ENCODE measurements at places on chromosomes 3 and 15.

- no peak for DNase-seq
Measured at GRCh38 chr3:148379763-148380382, 317.8 kb upstream of the AGTR1 start.

GRCh38 chr3:61595288-61595687, 33.9 kb downstream of the PTPRG start:
- DNase-seq: no peak

DNA sequence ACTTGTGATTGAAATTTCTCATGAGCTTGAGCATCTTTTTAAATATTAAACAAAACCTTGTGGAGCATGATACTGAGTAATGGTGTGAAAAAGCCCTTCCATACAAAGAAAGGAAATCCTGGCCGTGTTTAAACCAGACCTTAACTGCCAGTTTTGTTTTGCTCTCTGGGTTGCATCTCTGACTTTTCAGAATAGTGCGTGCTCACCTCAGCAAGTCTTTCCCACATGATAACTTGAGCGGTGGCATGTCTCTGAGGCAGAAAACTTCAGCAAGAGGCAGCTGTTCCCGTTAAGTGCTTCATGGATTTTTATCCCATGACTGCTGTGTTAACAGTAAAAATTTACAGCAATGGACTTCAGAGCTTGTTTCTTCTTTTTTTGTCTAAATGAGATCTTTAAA, 393.3 kb downstream of the FEZF2 start:
- DNase-seq: no peak

DNA sequence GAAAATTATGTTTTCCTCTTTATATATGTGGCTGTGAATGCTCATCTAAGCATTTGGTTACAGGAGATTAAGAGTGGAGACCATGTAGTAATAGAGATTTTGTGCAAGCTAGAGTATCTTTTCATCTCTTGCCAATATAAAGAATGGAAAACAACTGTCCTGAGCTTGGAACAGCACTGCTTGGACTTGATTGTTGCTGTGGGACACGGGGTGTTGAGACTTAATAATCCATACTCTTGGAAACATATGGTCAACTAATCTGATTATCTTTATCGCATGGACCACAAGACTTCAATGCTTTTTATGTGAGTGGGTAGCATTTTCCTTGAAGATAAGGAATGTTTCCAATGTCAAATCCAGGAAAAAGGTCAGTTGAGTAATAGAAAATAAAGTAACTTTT, 806.3 kb downstream of the DIPK2A start:
- DNase-seq: no peak

- no peak for DNase-seq
Measured at GRCh38 chr15:78220713-78221112, 13.7 kb downstream of the ACSBG1 start.

- DNase-seq: no peak
Measured at GRCh38 chr3:171362575-171362974, 97.6 kb downstream of the TNIK start.

DNA sequence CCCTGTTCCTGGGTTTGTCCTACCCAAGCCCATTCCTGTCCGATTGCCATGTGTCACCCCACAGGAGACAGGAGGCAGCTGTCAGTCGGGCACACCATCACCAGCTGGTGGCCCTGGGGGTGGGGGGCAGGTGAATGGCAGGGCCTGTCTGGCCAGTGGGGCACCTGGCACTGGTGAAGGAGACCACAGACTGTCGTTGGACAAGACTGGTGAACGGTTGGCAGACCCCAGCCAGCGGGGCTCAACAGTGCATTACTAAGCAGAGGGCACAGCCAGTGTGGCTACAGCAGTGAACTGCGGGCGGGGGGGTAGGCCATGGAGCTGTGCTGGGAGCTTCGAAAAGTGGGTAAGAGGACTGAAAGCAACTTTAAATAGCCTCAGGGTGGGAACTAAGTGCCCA, 2.1 kb downstream of the SEMA7A start:
- peak; percentile 39 for DNase-seq

Measured in activated naive CD4-positive, alpha-beta T cell treated with anti-CD3 and anti-CD28 coated beads, Interleukin-2, amount 50 U/mL, for 16 hours (primary cell).